ENCODE measurements at places on chromosomes 3 and 15.

DNA sequence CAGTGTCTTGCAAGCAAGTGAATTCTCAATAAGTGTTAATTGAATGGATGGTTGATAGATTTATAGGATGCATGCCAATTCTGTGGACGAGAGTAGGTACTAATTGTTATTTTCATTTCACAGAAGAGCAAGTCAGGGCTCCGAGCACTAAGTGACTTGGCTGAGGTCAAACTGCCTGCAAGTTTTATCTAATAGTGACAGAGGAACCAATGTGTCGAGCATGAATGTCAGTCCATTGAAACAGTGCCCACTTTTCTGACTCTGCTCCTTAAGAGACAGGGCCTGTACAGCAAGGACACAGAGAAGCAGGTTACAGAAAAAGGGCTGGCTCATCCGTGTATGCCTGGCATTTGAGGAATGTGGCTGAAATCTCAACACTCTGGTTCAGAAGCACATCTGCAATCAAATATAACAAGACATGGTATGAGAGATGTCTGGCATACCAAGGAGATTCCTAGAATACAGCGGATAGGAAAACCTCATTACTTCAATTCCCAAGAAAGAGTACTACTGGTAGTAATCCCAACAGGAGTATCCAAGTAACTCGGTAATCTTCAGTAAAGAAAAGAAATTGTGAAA lies 6.0 kb upstream of the B3GNT5 start:
- DNase-seq, result no peak

DNA sequence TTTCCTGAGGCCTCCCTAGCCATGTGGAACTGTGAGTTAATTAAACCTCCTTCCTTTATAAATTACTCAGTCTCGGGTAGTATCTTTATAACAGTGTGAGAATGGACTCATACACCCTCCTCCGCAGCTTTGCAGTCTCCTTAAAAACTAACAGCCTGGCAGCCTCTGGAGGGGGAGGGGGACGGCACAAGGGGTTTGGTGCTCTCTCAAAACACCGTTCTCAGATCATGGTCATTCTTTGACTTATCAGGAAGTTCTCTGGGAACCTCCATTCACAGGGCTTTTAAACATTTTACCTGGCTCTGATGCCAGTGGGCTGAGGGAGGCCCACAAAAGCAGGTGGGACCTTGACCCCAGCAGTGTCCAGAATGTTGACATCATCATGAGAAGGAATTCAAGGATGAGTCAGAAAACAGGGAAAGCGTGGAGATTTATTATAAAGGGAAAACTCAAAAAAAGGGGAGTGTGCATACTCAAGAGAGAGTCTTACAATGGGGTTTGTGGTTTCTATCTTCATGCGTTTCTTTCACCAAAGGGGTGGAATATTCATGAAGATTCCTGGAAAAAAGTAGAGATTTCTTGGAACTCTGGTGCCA lies 43.9 kb downstream of the ONECUT1 start:
- no peak for DNase-seq

DNA sequence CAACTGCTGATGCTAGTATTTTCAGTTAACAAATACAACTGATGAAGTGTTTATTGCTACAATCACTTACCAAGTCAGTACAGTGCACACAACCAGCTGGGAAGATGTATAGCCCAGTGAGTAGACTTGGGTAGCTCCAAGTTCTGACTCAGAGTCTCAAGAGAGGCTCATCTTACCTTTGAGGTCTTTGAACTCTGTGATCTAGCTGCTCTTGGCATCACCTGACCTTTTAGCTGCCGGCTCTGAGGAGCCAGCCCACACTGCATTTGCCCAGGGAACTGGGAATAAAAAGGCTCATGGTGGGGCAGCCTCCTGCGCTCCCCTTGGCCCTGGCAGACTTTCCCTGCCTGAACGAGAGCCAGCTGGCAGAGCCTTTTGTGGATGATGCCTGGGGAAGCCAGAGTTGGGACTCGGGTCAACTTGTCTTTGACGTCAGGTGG lies 82.6 kb downstream of the CEMIP start:
- DNase-seq, result no peak

DNA sequence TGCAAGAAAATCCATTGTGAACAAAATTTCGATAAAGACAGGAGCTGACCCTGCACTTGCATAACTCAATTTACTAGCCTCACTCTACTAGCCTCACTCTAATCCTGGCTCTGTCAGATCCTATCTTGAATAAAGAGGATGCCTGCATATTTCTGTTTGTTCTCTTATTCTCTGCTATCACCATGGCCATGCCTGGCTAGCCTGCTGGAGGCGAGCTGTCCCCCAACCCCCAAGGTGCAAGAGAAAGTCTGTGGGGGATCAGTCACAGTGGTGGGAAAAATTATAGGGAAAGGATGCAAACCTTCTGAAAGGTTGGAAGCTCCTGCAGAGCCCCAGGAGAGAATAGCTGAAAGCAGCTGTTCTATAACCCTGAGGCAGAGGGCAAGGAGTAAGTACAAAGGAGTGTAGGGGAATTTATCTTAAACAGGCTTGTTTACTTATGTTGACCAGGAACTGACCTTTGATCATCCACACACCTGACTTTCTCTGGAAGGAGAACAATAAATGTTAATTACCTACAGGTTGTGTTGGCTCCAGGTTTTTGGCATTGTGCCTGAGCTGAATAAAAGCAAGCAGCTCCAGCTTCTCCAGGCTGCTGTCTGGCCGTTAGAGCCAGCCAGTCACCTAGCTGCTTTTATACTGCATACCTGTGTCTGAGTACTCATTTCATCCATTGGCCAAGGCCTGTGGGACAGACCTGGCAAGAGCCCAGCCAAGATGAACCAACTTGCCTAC lies 137.7 kb upstream of the RASGRP1 start:
- DNase-seq, result no peak

DNA sequence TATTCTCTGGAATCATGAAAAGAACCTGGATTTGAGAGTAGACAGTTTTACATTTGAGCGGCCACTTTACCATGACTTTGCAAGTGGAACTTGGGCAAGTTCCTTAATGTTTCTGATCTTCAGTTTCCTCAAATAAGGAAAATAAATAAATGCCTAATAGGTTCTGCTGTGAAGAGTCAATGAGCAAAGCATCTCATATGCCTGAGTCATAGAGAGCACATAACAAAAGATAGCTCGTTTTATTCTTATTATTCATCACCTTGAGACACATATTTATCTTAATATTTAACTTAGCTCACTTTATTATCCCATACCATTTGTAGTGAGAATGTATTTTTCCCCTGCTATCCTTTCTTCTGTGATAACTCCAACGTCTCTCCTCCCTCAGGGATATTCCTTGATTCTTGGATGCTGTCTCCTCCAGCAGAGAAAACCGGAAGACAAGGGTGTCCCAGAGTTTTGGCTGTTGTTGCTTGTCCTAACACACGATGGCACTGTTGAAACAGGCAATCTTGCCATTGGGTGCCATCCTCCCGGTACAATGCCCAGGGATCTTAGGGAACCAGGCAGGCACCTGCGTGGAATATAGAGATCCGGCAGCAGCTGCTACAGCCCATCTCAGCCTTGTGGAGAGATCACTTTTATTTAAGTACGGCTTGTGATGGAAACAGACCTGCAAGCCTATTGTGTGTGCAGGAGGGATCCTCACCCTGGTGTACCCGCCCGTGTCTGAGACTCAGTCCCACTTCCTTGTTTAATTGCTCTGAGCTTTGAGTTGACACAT lies 33.3 kb upstream of the VPS33B start:
- peak; percentile 73 for DNase-seq

DNA sequence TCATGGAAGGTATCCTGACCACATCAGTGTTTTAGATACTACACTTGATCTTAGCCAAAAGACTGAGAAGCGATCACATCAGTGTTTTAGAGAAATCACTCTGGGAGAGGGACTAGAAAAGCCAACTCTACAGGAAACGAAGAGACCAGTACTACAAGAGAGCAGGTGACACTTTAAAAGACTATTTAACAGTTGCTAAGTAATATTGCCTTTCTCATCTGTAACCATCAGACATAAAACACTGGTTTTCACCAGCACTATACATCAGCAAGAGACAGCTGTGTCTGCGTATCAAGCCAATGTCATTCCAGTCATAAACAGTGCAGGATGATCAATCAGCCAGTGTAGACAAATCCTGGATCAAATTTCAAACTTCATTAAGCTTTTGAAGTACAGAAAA lies 66.7 kb downstream of the GLB1 start:
- no peak for DNase-seq

- DNase-seq, result no peak
These were observed 4.9 kb downstream of the IL17RD start for GRCh38 chr3:57160076-57160764.

DNA sequence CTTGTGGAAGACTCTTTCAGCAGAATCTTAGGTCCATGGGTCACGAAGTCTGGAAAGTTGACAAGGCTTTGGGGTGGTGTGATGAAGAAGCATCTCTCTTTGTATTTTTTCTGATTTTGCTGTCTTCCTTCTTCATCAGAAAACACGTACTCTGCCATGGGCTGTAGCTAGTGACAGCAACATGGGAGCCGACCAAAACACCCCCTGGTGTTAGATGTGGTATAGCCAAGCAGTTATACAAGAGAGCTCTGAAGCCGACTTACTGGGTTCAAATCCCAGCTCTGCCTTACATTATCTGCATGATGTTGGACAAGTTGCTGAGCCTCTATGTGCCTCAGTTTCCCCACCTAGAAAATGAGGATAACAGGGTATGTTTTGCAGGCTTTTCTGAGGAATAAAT lies 32.9 kb upstream of the LYZL4 start:
- DNase-seq, result no peak

DNA sequence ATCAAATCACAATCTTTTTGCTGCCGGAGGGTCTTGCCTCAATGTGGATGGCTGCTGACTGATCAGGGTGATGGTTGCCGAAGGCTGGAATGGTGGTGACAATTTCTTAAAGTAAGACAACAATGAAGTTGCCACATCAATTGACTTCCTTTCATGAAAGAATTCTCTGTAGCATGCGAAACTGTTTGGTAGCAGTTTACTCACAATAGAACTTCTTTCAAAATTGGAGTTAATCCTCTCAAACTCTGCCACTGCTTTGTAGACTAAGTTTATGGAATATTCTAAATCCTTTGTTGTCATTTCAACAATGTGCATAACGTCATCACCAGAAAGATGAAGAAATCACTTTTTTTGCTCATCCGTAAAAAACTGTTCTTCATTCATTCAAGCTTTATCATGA lies 65.8 kb downstream of the B3GNT5 start:
- no peak for DNase-seq

DNA sequence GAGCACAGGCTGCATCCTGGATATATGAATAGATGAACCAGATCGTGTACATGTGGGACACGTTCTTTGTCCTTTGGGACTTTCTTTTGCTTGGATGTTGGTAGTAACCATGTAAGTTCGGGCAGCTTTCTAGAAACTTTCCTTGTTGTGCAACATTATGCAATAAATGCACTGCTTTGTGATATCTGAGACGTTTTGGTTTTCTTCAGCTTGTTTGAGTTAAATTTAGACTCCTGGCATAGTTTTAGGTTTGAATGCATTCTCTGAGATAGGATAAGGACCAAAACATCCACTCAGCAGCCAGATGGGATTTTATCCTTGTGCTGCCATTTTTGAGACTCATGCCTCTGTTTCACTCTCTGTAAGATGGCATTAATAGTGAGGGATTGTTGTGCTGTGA lies 158.9 kb downstream of the IGF1R start:
- no peak for DNase-seq

Data from AML-193 (cell line).